ENCODE measurements at places on chromosomes 1 and 21. TPM values are rescaled to one million over a fixed set of nuclear protein-coding genes. Genes with fewer than 3 reads are reported as not detected.

YY1AP1 gene
- 26.4 TPM for total RNA-seq

TFF1 gene
- total RNA-seq: not detected

KRTAP19-1 gene
- total RNA-seq: not detected

USH2A gene
- total RNA-seq: under 0.01 TPM

FMO2 gene
- under 0.01 TPM for total RNA-seq
